ENCODE measurements at places on chromosomes 7 and 10.

- DNase-seq = no peak
Measured at GRCh38 chr10:45514291-45515270, 140.6 kb downstream of the ALOX5 start.

DNA sequence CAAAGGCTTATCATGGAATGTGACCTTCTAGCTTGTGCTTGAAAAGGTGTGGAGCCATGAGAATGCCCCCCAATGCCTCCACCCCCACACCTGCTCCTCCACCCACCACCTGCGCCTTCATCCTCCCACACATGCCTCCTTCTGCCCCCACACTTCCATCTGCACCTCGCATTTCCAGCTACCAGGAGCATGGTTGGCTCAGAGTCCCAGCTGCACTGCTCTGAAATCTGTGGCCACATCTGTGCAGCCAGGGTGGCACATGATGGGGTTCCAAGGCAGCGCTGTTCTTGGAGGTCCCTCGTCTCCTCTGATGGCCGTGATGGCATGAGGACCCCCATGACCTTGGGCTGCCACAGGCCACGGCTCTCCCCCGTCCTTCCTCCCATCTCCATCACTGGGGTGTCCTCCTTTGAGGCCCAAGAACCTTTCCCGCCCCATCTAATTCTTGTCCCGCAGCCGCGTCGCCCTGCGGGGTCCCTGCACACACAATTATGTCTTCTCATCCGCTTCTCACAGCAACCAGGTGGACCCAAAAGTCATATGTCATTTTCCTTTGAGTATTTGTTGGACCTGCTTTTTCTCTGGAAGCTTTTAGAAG lies 40.6 kb upstream of the CNPY1 start:
- no peak for DNase-seq

GRCh38 chr7:26584987-26585665 lies 279.3 kb downstream of the SKAP2 start:
- no peak for DNase-seq

DNA sequence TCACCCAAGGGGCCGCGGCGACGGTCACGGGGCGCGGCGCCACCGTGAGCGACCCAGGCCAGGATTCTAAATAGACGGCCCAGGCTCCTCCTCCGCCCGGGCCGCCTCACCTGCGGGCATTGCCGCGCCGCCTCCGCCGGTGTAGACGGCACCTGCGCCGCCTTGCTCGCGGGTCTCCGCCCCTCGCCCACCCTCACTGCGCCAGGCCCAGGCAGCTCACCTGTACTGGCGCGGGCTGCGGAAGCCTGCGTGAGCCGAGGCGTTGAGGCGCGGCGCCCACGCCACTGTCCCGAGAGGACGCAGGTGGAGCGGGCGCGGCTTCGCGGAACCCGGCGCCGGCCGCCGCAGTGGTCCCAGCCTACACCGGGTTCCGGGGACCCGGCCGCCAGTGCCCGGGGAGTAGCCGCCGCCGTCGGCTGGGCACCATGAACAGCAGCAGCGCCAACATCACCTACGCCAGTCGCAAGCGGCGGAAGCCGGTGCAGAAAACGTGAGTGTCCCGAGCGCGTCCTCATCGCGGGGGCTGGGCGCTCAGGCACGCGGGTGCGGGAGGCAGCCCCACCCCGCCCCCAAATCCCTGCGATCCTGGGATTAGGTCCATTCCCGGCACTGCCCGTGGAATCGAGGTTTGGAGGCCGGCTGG lies 509 bp downstream of the AHR start:
- DNase-seq = peak; percentile 14

Measured in HTR-8/SVneo (cell line).